ENCODE measurements at places on chromosomes 11 and 22. TPM values are rescaled to one million over a fixed set of nuclear protein-coding genes. Genes with fewer than 3 reads are reported as not detected.

Gene CCDC117
- 18.8 TPM for total RNA-seq

Gene TTC36
- total RNA-seq = 6.2 TPM

Gene MS4A12
- not detected for total RNA-seq

Gene NCAPD3
- 85.0 TPM for total RNA-seq

Gene PATE4
- not detected for total RNA-seq

Gene MS4A15
- total RNA-seq = not detected

Gene OR51B2
- total RNA-seq = 0.11 TPM

Gene GRK3
- under 0.01 TPM for total RNA-seq

Gene PDGFD
- 5.0 TPM for total RNA-seq

Gene AHNAK
- total RNA-seq = 287 TPM

Gene NLRP10
- total RNA-seq = 8.9 TPM

Gene RTN4R
- total RNA-seq = 12.2 TPM

Gene ENTHD1
- total RNA-seq = not detected

Gene SHISAL1
- total RNA-seq = 2.2 TPM

- peak; percentile 23 for DNase-seq
Measured at GRCh38 chr11:32333320-32333991, 101.9 kb downstream of the WT1 start.

DNA sequence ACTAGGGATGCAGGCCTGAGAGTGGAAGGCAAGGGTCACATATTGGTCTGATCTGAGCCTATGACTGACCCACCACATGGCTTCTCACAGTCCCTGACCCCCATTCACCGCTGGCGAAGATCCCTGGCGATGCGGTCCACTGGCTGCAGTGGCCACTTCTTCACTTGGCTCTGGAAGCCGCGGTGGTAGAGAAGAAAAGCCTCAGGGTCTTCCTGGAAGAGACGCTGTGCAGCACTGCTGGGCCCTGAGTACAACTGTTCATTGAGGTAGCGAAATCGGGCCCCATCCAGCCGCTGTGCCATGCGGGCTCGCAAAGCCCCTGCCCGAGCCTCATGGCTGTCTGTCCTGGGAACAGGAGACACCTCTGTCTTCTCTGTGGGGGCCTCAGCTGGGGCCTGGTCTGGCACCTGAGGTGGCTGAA lies 2.4 kb downstream of the RRP8 start:
- no peak for DNase-seq

DNA sequence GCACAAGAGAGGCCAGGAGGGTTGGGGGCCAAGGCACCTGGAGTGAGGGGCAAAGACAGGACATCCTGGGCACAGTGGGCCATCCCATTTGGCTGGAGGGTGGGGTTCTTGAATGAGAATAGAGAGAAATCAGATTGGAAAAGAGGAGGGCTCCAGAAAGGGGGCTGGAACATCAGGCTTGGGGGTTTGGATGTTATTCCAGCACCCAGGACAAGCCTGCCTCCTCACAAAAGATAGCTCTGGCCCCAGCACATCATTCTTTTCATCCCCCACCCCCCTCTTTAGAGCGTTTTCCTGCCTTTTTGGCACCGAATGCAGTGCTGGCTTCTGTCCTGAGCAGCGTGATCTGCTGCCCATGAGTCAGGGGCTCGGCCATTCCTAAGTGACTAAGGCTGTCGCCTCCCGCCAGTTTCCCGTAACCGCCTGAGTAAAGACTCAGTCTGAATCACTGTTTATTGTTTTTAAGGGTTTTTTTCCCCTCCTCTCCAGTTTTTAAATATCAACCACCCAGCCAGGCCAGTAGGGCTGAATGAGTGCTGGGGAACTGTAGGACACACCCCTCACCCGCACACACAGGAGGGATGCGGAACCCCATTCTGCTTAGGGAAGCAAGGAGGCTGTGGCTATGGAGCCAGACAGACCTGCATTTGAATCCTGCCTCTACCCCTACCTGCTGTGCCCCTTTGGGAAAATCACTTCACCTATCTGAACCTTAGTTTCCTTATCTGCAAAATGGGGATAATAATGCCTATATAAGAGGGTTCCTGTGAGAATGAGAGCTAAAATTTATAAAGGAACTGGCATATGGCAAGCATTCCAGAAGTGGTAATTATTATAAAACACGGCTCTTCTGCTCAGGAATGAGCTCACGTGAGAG lies 32.4 kb upstream of the NAV2 start:
- peak; percentile 97 for DNase-seq

GRCh38 chr11:120907971-120908370 lies 115.9 kb upstream of the TBCEL start:
- no peak for DNase-seq

GRCh38 chr11:43686207-43686606 lies 5.7 kb downstream of the HSD17B12 start:
- no peak for DNase-seq

- peak; percentile 83 for DNase-seq
Measured at GRCh38 chr11:88484873-88485621, 147.5 kb upstream of the CTSC start.

GRCh38 chr22:38401336-38402084 lies 53.5 kb downstream of the KCNJ4 start:
- no peak for DNase-seq

- no peak for DNase-seq
Measured at GRCh38 chr22:22810471-22810870, 77.1 kb upstream of the IGLL5 start.

- no peak for DNase-seq
Measured at GRCh38 chr22:27514601-27515523, 286.7 kb downstream of the MN1 start.

DNA sequence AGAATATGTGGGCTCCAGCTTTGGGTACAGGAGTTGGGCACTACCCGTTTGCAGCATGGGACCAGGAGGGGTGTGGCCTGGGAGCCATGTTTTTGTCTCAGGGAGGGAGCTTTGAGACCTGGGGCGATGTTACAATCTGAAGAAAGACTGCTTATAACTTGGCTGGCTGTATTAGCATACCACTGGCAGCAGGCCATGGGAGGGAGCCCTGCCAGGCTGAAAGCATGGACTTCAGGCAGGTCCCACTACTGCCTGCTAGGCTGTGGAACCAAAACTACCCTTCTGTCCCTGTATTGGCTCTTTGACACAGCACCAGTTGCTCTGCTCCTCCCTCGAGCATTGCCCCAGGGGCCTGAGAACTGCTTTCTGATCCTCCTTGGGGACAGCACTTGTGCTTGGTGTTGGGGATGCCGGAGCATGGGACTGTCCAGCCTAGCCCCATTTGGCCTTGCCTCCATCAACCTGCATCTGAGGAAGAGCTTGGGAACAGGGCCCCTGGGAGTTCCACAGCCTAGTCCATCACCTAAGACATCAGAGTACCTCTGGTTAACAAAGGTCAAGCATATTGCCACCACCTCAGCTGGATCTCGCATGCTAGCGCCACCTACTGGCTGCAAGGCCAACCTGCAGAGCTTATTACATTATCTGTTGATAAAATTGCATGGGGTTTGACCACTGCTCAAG lies 217.4 kb downstream of the SBF2 start:
- DNase-seq = peak; percentile 59

DNA sequence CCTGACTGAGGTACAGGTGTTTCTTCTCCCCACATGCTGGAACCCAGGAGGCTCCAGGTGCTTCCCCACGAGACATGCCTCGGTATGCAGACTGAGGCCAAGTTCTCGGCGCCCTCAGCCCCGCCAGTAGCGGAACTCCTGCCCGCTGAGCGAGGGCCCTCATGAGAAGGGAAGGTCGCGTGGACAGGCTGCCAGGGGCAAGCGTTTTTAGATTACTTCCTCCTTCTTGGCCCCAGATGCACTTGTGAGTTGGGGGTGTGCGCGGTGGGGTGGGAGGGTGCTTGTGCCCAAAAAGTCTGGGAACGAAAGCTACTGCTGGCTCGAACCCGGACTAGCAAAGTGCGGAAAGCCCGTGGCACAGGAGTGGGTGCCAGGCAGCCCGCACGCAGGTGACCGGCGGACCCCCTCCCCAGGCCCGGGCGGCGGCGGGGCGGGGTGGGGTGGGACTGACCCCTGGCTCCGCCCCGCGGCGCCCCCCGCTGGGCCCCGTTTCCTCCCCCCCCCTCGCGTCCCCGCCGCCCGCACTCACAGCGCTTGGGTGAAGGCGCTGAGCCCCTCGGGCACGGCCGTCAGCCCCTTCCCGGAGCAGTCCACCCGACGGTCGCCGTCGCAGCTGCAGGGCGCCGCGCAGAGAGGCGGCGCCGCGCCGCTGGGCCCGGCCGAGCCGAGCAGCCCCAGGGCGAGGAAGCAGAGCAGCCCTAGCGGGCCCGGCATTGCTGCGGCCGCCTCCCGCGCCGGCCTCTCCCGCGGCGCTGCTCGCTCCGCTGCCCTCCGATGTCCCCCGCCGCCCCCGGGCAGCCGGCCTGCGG lies 797 bp downstream of the LGR4 start:
- peak; percentile 21 for DNase-seq

DNA sequence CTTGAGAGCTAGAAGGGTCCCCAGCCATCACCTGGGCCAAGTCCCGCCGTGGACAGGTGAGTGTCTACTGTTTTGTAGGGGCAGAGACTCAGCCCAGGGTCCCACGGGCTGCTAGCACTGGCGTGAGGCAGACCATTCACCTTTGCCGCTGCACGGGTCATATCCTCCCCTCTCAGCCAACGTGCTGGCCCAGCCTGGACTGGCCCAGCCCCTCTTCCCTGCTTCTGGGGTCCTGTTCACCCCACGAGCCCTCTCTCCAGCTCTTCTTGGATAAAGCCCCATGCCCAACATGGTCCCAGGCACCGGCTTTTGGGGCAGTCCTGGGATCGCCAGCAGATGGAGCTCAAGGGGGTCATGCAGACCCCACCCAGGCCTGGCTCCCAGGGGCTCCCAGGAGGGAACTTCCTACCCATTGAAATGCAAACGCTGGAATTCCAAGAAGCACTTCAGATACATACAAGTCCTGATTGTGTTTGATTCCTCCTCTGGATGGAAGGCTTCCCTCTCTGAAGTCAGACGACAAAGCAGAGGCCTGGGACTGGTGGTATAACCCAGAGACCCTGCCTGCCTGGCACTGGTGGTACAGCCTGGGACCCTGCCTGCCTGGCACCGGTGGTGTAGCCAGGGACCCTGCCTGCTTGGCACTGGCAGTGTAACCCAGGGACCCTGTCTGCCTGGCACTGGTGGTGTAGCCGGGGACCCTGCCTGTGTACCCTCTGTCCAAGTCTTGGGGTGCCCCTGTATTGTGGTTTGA lies 8.9 kb upstream of the SEPTIN5 start:
- DNase-seq = no peak

- DNase-seq = no peak
Measured at GRCh38 chr11:46903846-46904245, 14.5 kb downstream of the LRP4 start.

DNA sequence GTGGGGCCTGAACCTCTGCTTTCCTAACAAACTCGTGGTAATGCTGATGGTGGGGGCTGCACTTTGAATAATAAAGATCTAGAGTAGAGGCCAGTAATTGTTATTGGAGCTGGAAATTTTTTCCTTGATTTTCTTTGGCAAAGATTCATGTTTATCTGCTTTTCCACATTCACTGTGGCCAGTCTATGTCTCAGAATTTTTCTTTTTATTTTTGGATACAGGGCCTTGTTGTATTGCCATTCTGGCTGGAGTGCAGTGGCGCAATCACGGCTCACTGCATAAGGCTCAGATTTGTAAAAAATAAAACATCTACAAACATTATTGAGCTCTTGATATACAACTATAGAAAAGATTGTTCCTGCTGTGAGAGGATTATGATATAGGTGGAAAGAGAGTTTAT lies 1.6 kb downstream of the TMEM135 start:
- DNase-seq = no peak

- DNase-seq = no peak
Measured at GRCh38 chr11:85665733-85666132, 804 bp upstream of the CREBZF start.

DNA sequence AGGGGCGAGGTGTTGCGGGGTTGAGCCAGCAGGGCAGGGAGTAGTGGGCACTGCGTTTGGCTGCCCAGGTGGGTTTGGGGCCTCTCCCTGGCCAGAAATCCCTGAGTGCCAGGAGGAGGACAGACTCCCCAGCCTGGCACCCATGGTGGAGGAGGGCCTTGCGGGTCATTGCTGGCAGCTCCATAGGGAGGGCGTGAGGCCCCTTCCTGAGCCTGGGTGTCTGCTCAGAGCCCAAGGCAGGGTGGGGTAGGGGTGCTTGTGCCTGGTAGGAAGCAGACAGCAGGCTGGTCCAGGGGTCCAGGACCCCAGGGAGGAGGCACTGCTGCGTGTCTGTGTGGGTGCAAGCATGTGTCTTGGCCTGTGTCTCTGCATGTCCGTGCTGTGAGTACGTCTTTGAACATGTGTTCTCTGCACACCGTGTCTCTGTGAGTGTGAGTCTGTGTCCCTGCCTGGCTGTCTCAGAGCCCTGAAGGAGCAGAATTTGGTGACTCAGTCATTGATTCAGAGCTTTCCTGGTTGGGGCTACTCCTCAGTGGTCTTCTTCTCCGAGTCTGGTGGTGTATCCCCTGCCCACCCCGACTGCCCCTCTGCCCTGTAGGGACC lies 3.9 kb downstream of the TSPAN4 start:
- DNase-seq = no peak

GRCh38 chr11:34263441-34264091 lies 94.2 kb downstream of the ABTB2 start:
- DNase-seq = peak; percentile 95

GRCh38 chr22:38513063-38513462 lies 7.0 kb upstream of the DDX17 start:
- peak; percentile 3 for DNase-seq

GRCh38 chr22:30372915-30373314 lies 14.3 kb downstream of the RNF215 start:
- no peak for DNase-seq

- no peak for DNase-seq
Measured at GRCh38 chr11:64724863-64725532, 2.0 kb upstream of the NRXN2 start.

DNA sequence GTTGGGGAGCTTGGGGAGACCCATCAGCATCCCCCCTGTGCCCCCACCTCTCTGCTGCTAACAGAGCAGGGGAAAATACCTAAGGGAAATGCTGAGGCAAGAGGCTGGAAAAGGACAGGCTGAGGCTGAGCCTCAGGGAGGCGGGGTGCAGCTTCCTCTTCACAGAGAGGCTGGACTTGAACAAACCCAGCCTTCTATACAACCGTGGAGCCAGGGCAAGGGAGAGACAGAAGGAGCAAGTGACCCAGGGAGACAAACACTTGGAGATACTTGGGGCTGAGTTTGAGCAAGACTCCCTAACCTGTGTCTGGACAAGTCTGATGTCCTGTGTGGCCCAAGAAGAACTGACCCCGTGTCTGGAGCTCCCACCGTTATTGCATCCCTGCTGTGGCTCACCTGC lies at the start of gene SLCO2B1:
Gene SLCO2B1, plus strand, starts transcription at position 229 of the 400 bp plus-strand sequence. CDS start 275 bp downstream, outside the sequence.
- DNase-seq = no peak

- DNase-seq = no peak
Measured at GRCh38 chr11:66011785-66012303, at the start of gene CST6. CST6 (plus strand) TSS chr11:66012008; CDS start chr11:66012045, 37 bp downstream.

GRCh38 chr11:92662601-92663360 lies 306.7 kb upstream of the MTNR1B start:
- DNase-seq = no peak

GRCh38 chr22:20951932-20952380 lies 15.1 kb upstream of the AIFM3 start:
- no peak for DNase-seq

- DNase-seq = no peak
Measured at GRCh38 chr11:131463162-131463561, 92.7 kb downstream of the NTM start.

Measured in PC-3 (cell line).